ENCODE measurements at places on chromosomes 5 and 9.

- DNase-seq, result no peak
Measured at GRCh38 chr9:107142430-107142829, 140.6 kb upstream of the RAD23B start.

- DNase-seq, result no peak
Measured at GRCh38 chr5:157100140-157100679, 8.6 kb downstream of the HAVCR2 start.

DNA sequence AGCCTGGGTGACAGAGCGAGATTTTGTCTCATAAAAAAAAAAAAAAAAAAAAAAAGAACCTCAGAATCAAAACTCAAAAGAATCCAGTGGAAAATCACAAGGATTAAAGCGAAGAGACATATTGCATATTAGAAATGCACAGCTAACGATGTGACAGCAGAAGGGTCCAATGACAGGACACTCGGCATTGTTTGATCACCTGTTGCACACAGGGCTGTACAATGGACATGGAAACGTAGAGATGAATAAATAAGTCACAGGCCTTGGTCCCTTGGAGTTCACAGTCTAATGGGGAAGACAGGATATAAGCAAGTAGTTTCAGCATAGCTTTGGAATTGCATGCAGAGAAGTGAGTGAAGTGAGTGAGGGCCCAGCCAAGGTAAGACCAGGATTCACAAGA, 25.9 kb upstream of the PIK3R1 start:
- no peak for DNase-seq

- no peak for DNase-seq
Measured at GRCh38 chr5:71533615-71534014, 53.5 kb upstream of the MCCC2 start.

DNA sequence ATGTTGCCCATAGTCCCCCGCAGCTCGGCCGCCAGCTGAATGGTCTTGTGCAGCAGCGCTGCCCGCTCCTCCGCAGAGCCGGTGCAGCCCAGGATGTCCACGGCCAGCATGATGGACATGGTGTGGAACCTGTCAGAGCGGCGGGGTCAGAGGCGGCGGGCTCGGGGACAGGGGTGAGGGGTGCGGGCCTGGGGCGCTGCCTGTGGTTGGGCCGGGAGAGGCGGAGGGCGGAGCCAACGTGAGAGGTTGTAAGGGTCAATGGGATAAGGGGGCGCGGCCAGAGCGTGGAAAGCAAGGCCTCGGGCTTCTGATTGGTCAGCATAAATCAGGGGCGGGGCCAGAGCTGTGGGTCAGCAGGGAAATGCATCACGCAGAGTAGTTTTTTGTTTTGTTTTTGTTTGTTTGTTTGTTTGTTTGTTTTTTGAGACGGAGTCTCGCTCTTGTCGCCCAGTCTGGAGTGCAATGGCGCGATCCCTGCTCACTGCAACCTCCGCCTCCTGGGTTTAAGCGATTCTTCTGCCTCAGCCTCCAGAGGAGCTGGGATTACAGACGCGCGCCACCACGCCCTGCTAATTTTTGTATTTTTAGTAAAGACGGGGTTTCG, 6.8 kb upstream of the TOR2A start:
- DNase-seq, result no peak

DNA sequence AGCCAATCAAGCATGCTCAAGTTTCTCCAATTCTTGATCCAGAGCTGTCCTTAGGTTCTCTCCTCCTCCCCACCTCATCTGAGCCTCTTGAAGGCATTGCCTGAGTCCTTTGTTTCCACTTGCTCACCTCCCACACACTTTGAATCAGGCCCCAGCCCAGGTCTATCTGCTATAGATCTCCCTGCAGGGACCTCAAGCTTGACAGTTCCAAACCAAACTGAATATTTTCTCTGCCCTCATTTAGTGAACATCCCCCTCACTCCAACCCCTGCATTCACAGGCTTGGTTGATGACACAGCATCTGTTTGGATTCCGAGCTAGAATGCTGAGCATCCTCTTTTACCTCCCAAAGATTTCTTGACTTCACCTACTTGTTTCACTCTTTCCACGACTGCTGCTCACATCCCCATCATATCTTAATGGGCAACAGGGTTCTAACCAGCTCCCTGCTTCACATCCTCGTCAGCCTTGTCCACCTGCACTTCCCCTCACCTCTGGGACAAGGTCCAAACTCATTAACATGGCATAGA, 474.5 kb downstream of the ZSWIM6 start:
- no peak for DNase-seq

DNA sequence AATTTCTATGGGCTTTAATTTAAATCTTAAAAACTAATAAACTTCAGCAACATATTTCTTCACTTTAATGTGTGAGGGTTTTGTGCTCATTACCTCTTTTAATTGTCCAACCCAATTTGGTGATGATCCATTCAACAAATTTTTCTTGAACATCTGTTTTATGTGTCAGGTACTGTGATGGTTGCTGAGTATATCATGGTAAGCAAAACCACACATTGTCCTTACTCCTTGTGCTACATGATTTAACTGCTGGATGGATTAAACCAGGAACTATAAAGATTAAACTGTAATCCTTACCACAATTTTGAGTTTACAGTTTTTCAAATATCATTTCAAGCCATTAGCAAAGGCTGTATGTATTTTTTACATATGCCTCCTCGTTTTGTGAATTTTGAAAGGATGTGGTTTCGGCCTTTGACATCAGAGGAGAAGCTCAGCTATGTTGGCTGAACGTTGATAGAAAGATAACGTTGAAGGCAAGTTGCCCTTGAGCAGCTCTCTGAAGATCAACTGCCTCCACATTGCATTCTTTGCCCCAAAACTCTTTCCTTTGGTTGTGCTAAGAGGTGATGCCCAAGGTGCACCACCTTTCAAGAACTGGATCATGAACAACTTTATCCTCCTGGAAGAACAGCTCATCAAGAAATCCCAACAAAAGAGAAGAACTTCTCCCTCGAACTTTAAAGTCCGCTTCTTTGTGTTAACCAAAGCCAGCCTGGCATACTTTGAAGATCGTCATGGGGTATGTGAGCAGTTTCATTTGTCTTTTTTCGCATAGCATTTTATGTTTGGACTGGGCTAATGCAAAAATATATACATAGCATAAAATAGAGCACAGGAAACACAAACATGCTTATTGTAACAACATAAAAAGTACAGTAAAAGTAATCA, at the start of gene ITK:
ITK (plus strand) TSS at position 467 of the 891 bp plus-strand sequence; CDS start at position 605, 138 bp downstream.
- no peak for DNase-seq

DNA sequence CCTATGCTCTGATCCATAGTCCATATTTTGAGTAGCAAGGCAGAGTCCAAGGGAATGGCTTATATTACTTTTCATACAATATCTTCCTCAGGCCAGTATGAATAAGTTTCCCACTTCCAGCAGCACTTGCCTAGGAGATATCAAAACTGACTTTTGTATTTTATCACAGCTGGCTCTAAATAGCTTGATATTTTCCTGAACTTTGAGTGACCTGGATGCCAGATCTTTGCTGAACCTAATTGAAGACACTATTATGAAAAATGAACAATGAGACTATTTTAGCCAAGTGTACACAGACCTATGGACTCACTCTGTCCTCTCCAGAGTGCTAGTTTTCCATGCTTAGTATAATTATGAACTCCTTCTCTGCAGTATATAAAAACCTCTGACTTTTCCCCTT, 475.6 kb upstream of the PTGER4 start:
- DNase-seq, result no peak

- no peak for DNase-seq
Measured at GRCh38 chr5:69042500-69042899, 51.3 kb upstream of the SLC30A5 start.

All from stimulated activated CD8-positive, alpha-beta memory T cell treated with anti-CD3 and anti-CD28 coated beads, Interleukin-15, amount 100 ng/mL, for 24 hours (primary cell).